ENCODE measurements at places on chromosomes 16 and 17. TPM values are rescaled to one million over a fixed set of nuclear protein-coding genes. Genes with fewer than 3 reads are reported as not detected.

DNA sequence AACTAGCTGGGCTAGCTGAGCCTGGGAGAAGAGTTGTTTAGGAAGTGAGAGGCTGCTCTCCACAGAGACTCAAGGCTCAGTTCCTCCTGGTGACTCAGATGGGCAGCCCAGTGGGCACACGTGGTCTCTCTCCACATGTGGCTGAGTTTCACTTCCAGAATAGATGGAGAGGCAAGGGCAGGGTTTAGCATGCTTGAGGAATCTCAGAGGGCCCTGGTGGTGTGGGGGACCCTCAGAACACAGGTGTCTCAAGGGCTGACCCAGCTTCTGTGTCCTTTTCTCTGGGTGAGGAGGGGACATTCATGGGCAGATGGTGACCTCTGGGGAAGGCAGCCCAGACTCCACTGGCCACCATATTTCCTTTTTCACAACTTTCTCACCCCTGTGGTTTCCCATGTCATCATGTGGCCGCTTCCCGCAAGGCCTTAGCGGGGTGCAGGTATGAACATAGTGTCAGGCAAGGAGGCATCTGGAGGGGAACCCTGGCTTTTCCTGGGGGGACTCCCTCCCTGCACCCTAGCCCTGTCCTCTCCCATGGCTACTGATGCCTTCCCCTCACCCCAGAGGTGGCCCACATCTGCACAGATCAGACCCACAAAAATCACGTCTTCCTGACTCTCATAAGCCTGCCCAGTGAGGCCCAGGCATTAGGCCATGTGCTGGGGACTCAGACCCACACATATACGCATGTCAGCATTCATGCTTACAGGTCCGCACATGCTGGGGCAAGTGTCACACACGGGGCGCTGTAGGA is 3.3 kb downstream of the GRN start:
- H3K27ac ChIP-seq: no peak overlapping the region
- peaks cover 48% of the 10 kb centered on the region for H3K36me3 ChIP-seq
- peaks cover 23% of the 10 kb centered on the region for H3K4me1 ChIP-seq
- no peak for DNase-seq

DNA sequence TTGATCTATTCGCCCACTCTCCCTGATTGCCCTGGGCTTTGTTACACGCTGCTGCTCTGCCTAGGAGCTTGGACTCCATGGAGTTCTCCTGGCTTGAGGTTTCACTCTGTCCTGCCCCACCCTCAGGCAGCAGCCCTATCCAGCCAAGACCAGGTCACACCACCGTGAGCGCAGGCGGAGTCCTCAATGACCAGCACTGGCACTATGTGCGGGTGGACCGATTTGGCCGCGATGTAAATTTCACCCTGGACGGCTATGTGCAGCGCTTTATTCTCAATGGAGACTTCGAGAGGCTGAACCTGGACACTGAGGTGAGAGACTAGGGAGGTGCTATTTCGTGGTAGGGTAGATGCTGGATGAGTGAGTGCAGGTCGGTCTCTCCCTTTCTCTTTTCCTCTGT is 3.5 kb downstream of the CNTNAP1 start:
- H3K4me1 ChIP-seq: peaks cover 43% of the 10 kb centered on the region
- no peak overlapping the region for H3K4me3 ChIP-seq
- H3K36me3 ChIP-seq: peaks cover 64% of the 10 kb centered on the region
- H3K27ac ChIP-seq: no peak overlapping the region

- peaks cover 11% of the 10 kb centered on the region for H3K36me3 ChIP-seq
- H3K4me1 ChIP-seq: peaks cover 67% of the 10 kb centered on the region
- no peak for DNase-seq
- H3K4me3 ChIP-seq: no peak overlapping the region
Observed at GRCh38 chr16:68274441-68274840, 10.1 kb downstream of the SLC7A6 start.

DNA sequence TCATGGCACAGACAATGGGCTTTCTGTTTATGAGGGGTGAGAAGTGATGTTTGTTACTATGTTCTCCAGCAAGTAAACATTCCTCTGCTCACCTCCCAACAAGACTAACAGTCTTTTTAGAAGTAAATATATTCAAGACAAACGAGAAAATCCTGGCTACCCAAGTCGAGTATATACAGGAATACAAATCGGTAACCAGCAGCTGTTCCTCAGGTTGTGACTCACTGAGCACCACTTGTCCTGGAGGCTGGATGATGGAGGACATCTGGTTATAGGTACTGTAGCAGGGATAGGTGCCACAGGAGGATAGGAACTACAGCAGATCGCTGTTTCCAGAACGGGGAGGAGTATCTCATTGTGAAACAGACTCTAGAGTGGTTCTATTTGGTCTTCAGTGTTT is 5.3 kb upstream of the RPL27 start:
- DNase-seq: no peak
- H3K36me3 ChIP-seq: peaks cover 26% of the 10 kb centered on the region
- H3K27ac ChIP-seq: no peak overlapping the region
- H3K4me3 ChIP-seq: no peak overlapping the region
- peaks cover 7% of the 10 kb centered on the region for H3K4me1 ChIP-seq
- H3K27me3 ChIP-seq: no peaks in the 10 kb centered on the region

- no peak overlapping the region for H3K27ac ChIP-seq
- H3K4me3 ChIP-seq: no peak overlapping the region
- no peak for DNase-seq
- H3K4me1 ChIP-seq: no peaks in the 10 kb centered on the region
Observed at GRCh38 chr16:68374961-68375660, 64.3 kb downstream of the PRMT7 start.

DNA sequence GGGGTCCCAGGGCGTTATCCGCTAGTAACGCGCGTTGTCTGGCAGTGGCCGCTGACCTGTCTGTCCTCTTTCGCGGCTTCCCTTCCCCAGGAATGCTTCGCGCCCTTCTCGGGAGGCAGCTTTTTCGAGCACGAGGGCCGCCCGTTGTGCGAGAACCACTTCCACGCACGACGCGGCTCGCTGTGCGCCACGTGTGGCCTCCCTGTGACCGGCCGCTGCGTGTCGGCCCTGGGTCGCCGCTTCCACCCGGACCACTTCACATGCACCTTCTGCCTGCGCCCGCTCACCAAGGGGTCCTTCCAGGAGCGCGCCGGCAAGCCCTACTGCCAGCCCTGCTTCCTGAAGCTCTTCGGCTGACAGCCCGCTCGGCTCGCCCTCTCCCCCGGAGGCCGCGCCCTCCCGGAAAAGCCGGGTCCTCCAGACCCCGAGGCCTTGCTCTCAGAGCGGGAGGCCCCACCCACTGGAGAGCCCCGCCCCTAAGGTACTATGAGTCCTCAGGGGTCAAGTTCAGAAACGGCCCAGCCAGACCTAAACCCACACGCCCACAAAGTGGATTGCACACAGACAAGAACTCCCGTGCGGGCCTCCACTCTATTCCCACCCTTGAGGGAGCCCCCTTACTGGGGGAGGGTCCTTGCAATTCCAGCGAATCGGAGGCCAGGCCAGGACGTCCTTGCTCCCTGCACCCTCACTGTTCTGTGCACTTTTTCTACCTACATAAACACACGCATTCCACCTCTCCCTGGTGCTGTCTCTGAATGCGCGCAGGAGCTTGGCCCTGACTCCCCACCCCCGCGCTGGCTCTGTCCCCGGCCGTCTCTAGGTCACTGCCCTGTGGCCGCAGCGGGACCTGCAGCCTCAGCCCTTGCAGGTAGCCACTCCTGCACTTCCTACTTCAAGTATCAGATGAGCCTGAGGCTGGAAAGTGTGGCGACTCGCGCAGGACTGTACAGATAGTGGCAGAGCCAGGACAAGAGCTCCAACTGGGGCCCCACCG is 5.4 kb upstream of the SLC5A2 start:
- no peak for DNase-seq
- peaks cover 46% of the 10 kb centered on the region for H3K36me3 ChIP-seq
- H3K4me3 ChIP-seq: peak overlapping the region; percentile 46
- peak overlapping the region; percentile 66 for H3K27ac ChIP-seq

- H3K27me3 ChIP-seq: no peaks in the 10 kb centered on the region
- DNase-seq: no peak
- H3K4me3 ChIP-seq: no peak overlapping the region
- no peaks in the 10 kb centered on the region for H3K4me1 ChIP-seq
- no peaks in the 10 kb centered on the region for H3K36me3 ChIP-seq
Observed at GRCh38 chr17:79341222-79341780, 266.7 kb downstream of the ENGASE start.

DNA sequence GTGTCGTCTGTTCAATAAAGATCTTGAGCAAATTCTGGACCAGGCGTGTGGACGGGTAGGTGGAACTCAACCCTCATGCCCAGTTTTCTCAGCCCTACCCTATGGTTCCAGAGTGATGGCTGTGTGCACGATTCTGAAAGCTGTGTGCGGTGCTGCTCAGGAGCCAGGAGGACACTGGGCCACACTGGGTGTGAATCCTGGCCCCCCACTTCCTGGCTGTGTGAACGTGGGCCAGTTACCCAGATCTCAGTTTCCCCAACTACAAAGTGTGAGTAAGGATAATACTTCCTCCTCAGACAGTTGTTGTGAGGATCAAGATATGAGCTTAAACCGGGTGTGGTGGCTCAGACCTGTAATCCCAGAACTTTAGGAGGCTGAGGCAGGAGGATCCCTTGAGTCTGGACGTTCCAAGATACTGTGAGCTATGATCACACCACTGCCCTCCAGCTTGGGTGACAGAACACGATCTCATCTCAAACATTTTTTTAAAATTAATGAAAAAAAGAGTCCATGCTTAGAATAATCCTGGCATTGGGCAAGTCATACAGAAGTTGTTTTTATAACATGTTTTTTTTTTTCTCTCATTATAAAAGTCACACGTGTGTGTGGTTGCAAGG is 14.7 kb upstream of the MPRIP start:
- no peaks in the 10 kb centered on the region for H3K27me3 ChIP-seq
- no peak overlapping the region for H3K27ac ChIP-seq
- DNase-seq: no peak
- peaks cover 17% of the 10 kb centered on the region for H3K4me1 ChIP-seq

DNA sequence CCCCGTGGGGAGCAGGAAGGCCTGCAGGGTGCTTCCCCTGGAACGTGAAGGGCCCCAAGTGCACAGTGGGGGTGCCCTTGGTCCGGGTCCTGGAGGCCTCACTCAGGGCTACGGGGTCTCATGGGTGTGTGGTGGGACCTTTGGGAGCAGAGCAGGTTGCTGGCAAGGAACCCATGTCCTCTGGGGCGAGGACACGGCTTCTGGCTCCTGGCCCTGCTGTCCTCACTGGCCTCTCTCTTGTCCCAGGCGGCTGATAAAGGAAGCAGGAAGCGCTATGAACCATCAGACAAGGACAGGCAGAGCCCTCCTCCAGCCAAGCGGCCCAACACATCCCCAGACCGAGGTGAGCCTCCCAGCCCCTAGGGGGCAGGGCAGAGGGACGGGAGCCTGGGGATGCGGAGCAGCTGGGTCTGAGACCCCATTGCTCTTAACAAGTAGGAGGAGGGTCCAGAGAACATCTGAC is 9.8 kb upstream of the IL17C start:
- no peak for DNase-seq
- peaks cover 5% of the 10 kb centered on the region for H3K27me3 ChIP-seq
- H3K4me1 ChIP-seq: peaks cover 9% of the 10 kb centered on the region
- H3K27ac ChIP-seq: no peak overlapping the region
- peaks cover 100% of the 10 kb centered on the region for H3K36me3 ChIP-seq

GRCh38 chr17:7479213-7480088 is at the start of gene ZBTB4:
ZBTB4 (minus strand) TSS chr17:7479631; CDS start chr17:7466801, 12,830 bp downstream.
- peak; percentile 92 for DNase-seq
- peaks cover 77% of the 10 kb centered on the region for H3K4me1 ChIP-seq
- H3K4me3 ChIP-seq: peak within 1 kb of the TSS; percentile 100
- no peaks in the 10 kb centered on the region for H3K36me3 ChIP-seq

- no peaks in the 10 kb centered on the region for H3K27me3 ChIP-seq
- peak; percentile 75 for DNase-seq
Observed at GRCh38 chr16:24069036-24069590, 187.0 kb upstream of the CACNG3 start.

GRCh38 chr16:85521552-85522307 is 91.4 kb upstream of the GSE1 start:
- no peak overlapping the region for H3K27ac ChIP-seq
- DNase-seq: no peak
- H3K4me1 ChIP-seq: peaks cover 26% of the 10 kb centered on the region

DNA sequence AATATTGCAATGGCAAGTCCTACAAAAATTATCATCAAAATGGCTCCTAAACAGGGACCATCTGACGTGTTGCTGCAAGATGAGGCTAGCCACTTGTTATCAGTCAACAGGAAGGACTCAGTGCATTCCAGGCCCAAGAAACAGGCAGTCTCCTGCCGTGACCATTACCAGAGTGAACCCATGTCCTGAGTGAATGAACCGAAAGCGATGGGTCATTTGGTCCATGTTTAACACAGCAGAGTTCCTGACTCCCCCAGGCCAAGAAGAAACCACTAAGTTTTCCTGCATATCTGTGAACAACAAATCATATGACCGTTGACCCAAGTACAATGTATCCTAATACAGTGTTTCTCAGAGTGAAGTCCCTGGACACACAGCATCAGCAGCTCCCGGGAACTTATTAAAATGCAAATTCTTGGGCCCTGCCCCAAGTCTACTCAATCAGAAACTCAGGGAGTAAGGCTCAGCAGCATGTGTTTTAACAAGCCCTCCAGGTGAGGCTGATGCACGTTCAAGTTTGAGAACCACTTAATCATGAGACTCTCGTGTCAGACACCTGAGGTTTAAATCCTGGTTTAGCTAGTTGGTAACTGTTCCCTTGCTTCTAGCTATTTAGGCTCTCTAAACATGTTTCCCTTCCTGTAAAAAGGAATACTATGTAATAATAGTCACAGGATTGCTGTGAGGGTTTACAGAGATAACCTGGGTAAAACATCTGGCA is 429.4 kb upstream of the MAF start:
- no peak overlapping the region for H3K27ac ChIP-seq
- no peak overlapping the region for H3K4me3 ChIP-seq
- no peak for DNase-seq
- H3K27me3 ChIP-seq: no peaks in the 10 kb centered on the region
- H3K4me1 ChIP-seq: no peaks in the 10 kb centered on the region

GRCh38 chr17:14815079-14815478 is 450.0 kb downstream of the PMP22 start:
- no peak overlapping the region for H3K4me3 ChIP-seq
- no peak for DNase-seq
- no peaks in the 10 kb centered on the region for H3K36me3 ChIP-seq

DNA sequence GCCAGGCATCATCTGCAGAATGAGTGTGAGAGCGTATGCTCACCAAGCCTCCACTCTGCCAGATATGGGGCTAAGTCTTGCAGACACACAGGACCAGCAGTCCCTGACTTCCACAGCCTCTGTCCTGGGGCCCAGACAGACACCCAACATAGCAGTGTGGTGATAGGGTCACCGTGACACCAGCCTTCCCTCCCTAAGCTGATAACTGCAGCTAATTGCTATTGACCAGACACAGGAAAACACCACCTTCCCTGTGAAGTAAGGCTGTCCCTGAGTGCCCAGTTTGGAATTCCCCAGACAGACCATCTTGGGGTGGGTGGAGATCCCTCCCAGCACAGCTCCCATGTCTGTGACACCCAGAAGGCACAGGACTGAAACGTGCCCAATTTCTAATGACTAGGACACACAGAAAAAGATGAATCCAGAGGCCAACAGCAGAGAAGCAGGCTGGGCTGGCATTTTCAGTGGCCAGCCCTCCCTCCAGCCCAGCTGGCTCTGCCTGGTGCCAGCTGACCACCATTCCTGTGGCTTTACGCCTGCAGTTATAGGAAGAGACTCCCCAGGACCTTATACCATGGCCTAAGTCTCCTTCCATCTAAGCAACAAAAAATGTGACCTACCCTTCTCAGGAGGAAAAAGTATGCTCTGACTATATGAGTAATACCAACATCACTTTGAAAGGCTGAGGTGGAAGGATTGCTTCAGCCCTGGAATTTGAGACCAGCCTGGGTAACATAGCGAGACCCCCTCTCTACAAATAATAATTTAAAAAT is 30.3 kb downstream of the ATPAF2 start:
- H3K27me3 ChIP-seq: no peaks in the 10 kb centered on the region
- H3K4me3 ChIP-seq: no peak overlapping the region
- DNase-seq: no peak
- H3K27ac ChIP-seq: no peak overlapping the region

Gene PKMYT1
- 2.5 TPM for total RNA-seq

Gene HSPB9
- total RNA-seq: 0.26 TPM

Gene PDIA2
- total RNA-seq: not detected
